ENCODE measurements at places on chromosomes 3 and 15.

DNA sequence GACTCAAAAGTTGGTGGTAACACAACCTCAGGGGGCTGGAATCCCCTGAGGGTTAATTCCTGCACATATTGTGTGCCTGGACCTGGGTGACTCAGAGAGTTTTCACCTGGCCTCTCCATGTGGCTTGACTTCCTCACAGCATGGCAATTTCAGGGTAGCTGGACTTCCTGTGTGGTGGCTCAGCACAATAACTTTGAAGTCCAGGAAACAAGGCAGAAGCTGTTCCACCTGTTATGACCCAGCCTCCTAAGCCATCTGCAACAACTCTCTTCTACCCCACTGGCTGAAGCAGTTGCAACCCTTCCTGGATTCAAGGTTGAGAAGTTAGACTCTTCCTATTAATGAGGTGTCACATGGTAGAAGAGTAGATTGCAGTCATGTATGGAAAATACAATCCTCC, 58.4 kb downstream of the EDEM1 start:
- no peak for DNase-seq

DNA sequence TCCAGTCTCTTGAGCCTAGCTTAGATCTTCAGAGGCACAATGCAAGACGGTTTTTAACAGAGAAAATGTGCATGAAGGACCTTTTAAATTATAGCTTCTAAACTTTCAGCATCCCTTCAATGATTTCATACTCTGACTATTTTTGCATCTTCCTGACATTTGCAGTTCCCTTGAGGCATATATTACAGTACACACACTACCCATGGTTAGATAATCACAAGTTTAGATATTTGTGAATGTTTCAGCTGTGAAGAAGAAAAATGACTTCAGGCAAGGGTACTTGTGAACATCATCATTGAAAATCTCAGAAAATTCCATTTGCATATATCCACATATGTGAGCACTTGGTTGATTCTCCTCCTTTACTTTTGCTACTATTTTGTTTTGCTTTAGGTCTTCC, 341.5 kb downstream of the ROBO2 start:
- DNase-seq, result no peak

- DNase-seq, result no peak
Observed at GRCh38 chr3:184135911-184136260, 728 bp downstream of the EIF2B5 start.

DNA sequence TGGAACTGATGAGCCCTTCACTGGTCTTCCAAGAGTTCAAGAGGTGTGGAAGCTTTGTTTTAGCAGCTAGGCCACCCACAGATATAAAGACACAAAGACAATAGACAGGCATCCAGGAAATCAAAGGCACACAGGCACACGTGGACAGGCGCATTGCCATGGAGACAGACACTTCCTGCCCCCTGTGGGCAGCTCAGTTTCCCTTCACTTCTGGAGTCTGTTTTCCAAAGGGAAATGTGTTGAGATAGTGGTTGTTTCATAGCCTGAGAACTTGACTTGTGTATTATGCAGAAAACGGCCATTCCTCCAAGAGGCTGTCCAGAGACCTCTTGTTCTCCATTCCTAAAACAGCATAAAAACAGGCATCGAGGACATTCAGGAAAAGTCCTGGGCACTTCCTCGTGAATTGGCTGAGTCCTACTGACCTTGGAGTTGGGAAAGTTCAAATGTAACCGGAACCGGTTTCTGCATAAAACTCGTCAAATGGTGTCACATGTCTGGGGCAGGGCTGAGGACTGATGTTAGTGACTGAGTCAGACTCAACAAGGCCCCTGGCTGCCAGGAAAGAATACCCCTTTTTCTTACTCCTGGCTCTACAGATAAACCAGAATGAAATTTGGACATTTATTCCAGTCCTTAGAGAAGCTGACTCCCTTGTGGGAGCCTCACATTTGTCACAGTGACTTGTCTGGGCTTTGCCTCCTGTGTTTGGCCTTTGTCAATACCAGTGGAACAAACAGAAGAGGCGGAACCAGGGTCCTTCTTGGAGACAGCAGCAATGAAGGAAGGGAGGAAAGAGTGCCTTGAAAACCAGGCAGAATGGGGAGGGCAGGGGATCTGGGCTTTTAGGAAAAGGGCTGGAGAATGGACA, 1.3 kb downstream of the ALPK3 start:
- no peak for DNase-seq

GRCh38 chr3:154764856-154765640, 315.1 kb upstream of the MME start:
- no peak for DNase-seq

DNA sequence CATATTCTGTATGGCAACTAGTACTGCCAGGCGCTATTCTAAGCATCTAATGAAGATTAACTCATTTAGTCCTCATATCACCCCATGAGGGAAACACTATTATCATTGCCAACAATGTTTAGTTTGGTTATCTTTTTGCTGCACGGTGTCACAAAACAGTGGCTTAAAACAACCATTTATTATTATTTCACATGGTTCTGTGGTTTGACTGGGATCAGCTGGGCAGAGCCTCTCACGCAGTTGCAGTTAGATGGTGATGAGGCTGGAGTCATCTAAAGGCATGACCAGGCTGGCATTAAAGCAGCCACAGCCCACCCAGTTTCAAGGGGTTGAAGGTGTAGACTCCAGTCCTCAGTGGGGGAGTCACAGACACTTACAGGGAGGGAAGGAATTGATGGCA, 32.8 kb upstream of the RASA2 start:
- DNase-seq, result no peak

DNA sequence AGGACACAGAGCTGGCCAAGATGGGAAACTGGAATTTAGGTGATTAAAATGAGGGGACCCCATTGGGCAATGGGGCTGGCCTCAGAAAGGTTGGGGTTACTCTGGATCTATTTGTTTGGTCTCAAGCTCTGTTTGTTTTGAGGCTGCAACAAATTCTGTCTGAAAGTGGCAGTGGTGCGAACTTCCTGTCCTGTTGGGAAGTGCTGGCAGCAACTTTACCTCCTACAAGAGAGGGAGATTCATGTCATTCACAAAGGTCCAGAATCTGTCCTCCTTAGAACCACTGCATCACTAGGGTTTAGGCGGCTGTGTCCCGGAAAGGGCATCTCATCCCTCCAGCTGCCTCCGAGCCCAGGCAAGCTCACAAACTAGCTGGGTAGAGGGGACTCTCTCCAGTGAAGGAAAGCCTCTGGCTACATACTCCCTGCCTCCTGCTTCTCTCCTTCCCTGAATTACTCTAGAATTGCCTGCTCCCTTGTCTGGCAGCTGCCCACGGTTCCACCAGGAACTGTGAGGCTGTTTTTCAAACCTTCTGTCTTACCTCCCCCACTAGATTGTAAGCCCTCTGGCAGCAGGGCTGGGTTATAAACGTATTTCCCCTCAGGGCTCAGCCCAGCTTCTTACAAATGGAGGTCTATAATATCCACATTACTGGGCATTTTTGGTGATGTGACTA, 23.6 kb downstream of the MEGF11 start:
- DNase-seq, result no peak

GRCh38 chr3:132703733-132704132, 18.5 kb downstream of the NPHP3 start:
- no peak for DNase-seq

DNA sequence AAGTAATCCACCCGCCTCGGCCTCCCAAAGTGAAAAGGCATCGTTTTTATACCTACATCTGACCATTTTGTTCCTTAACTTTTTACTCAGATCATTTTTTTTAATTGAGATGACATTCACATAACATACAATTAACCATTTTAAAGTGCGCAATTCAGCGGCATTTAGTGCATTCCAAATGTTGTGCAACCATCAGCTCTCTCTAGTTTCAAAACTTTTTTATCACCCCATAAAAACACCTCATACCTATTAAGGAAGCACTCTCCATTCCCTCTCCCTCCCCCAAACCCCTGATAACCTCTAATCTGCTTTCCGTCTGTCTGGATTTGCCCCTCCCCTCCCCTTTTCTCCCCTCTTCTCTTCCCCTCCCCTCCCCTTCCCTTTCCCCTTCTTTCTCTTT, 310.1 kb downstream of the UACA start:
- no peak for DNase-seq

DNA sequence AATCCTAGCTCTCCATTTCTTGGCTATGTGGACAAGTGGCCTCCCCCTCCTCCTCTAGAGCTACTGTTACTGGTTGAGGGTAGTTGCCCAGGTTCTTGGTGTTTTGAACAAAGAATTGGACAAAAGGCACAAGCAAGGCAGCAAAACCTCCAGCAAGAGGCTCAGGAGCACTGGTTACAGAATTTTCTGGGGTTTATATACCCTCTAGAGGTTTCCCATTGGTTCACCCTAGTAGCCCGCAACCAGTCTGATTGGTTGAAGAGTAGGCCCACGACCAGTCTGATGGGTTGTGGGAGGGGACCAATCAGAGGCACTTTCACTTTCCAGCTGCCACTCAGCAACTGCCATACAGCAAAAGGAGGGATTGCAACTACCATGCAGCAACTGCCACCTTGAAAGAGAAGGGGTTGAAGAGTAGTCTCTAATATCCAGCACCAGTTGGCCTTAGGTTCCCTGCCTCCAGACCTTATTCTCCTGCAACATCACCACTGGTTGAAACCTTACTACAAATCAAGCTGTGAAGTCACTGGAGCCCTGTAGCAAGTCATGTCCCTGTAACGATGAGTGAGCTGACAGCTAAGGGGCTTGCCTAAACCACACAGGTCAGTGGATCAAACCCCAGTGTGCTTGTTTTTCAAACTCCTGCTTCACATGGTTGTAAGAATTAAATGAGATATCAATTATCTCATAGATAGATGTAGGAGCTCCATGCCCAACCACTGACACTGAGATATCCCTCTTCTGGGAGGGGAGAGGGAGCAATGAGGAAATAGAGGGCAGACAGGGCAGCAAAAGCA, 2.9 kb upstream of the C15orf39 start:
- DNase-seq, result no peak

- DNase-seq, result no peak
Observed at GRCh38 chr3:32757618-32758374, 60.0 kb upstream of the TRIM71 start.

DNA sequence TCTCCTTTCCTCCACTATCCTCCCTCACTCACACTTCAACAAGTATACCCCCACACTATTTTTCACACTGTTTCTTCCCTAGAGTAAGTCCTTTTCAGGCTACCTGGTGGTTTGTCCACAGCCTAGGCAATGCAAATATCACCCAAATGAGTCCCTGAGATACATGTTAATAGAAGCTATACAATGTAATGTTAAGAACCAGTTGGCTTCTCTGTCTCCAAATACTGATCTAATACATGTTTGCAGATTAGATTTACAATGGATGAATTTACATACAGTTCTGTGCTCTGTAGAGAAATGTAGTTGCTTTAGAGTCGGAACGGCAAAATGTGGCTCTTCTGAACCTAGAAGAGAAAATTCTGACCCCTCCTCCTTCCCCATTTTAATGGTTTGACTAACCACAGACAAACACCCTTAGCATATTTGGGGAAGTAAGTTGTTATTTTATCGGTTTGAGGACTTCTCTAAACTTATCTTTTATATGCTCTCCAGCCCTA, 63.6 kb upstream of the MBNL1 start:
- no peak for DNase-seq

DNA sequence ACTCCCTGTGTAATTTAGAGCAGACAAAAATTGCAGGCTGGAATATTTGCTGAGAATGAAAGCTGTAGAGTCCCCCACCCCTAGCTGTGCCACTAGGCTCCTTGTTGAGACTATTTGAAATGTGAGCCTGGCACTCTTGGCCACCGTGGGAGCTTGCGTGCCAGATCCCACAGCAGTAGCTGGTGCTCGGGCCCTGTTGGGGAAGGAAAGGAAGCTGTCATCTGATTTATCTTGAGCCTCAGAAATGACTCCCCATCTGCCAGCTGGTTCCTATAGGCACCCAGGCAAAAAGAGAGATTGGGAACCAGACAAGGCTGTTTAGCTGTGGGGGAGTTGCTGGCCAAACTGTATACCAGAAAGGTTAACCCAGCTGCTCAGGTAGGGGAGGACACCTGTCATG, 23.4 kb upstream of the CLEC3B start:
- no peak for DNase-seq

- DNase-seq, result no peak
Observed at GRCh38 chr15:77489647-77490046, 69.0 kb downstream of the HMG20A start.

GRCh38 chr3:79881431-79881830, 113.6 kb upstream of the ROBO1 start:
- no peak for DNase-seq

- no peak for DNase-seq
Observed at GRCh38 chr3:27431116-27431515, 53.1 kb downstream of the SLC4A7 start.

- no peak for DNase-seq
Observed at GRCh38 chr3:82824491-82824890, 1063.0 kb upstream of the GBE1 start.

DNA sequence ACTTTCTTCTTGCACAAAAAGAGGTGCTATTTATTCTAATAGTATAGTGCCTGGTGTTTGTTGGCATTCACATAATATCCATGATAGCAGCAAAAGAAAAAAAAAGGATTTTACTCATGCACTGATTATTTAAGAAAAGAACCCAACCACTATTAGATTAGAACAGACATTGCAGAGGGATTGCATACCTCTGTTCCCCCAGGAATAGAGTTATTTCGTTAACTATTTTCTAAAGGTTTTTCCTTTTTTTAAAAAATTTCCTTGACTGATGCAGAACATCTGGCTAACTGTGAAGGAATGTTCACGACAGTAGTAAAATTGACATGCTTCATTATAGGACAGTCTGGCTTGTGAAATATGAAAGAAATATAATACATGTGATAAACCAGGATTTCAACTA, 136.6 kb upstream of the PTX3 start:
- no peak for DNase-seq

DNA sequence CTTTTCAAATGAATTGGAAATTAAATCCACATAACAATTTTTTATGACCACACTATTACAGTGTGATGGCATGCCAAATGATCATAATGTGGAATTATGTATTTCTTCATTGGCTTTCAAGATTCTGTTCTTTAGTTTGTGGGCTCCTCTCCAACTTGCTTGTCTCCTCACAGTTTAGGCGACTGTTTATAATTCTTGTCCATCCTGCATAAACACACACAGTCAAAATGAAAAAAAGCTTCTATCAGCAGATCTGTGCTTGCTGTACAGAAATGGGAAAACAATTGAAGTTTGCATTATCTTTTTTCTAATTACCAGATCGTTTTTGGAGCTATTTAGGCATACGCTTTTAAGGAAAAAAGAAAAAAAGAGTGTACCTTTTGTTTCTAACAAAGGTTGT, 37.0 kb downstream of the OPA1 start:
- no peak for DNase-seq

GRCh38 chr3:147654827-147655226, 245.7 kb downstream of the ZIC1 start:
- no peak for DNase-seq

DNA sequence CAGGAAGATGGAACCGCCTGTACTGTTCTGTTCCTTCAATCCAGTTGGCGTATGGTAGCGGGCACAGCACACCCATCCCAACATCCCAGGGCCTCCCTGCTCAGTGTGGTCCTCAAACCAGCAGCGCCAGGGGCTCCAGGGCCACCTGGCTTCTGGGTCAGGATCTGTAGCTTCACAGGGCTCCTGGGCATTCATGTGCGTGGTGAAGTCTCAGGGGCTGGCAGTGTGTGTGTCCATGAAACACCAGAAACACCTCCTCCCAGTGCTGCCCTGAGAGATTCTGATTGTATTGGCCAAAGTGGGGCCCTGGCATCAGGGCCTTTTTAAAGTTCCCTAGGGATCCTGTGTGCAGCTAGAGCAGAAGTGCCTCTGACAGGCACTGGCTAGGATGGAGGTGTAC, 42.1 kb downstream of the ABTB1 start:
- DNase-seq, result no peak
